GM23338 (cell line): ENCODE measurements at places on chromosomes 2 and 18. TPM values are rescaled to one million over a fixed set of nuclear protein-coding genes. Genes with fewer than 3 reads are reported as not detected.

CAPN14 gene
- 0.15 TPM in 1 of 2 replicates, not detected in the other for polyA plus RNA-seq

IL36RN gene
- not detected in 2 replicates for polyA plus RNA-seq

SLC9A4 gene
- not detected in 2 replicates for polyA plus RNA-seq

CCDC142 gene
- 5.1 and 5.8 TPM in 2 replicates for polyA plus RNA-seq

PROC gene
- polyA plus RNA-seq: 2.4 and 2.7 TPM in 2 replicates

PDE11A gene
- polyA plus RNA-seq: 0.02 and 0.08 TPM in 2 replicates

PLB1 gene
- polyA plus RNA-seq: 0.06 TPM in 1 of 2 replicates, not detected in the other

CHST10 gene
- 7.7 and 9.1 TPM in 2 replicates for polyA plus RNA-seq

DOK1 gene
- 3.4 and 3.9 TPM in 2 replicates for polyA plus RNA-seq

SLC38A11 gene
- polyA plus RNA-seq: not detected in 2 replicates

TRAF3IP1 gene
- polyA plus RNA-seq: 20.0 and 20.7 TPM in 2 replicates

SPATS2L gene
- 154 and 263 TPM in 2 replicates for polyA plus RNA-seq

EGR4 gene
- 0.23 TPM in 1 of 2 replicates, not detected in the other for polyA plus RNA-seq
